Kidney epithelial cell (primary cell): ENCODE measurements at places on chromosomes 7 and 10. TPM values are rescaled to one million over a fixed set of nuclear protein-coding genes. Genes with fewer than 3 reads are reported as not detected.

GRCh38 chr7:28298870-28299518 is 113.3 kb upstream of the CREB5 start:
- DNase-seq = no peak

DNA sequence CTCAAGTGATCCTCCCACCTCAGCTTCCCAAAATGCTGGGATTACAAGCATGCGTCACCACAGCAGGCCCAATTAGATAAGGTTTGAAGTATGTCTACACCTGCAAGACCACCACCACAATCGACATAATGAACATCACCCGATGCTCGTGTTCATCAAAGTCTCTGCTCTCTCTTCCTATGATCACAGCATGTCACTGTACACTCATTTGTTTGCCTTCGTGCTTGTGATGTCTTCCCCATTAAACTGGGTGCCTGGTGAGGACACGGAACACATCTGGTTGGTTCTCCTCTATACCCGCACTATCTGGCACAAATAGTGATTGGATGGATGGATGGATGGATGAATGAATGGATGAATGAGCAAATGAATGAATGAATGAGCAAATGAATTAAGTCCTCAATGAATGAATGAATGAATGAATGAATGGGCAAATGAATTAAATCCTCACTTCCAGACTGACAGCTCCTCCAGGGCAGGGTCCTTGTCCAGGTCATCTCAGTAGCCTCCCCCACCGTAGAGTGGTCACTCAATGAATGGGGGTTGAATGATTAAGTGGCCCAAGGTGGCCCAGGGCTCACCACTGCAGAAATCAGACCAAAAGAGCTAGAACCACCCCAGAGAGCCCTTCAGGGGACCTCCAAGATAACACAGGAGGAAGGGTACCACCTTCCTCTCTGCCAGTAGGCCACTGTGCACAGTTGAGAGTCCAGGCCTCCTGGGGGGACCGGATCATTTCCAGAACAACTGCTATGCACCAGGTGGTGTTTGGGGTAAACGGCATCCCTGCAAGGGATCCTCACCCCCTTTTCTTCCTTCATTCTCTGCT is 101.9 kb upstream of the TNRC18 start:
- no peak for DNase-seq

GRCh38 chr7:94933256-94933990 is 26.0 kb downstream of the PPP1R9A start:
- no peak for DNase-seq

DNA sequence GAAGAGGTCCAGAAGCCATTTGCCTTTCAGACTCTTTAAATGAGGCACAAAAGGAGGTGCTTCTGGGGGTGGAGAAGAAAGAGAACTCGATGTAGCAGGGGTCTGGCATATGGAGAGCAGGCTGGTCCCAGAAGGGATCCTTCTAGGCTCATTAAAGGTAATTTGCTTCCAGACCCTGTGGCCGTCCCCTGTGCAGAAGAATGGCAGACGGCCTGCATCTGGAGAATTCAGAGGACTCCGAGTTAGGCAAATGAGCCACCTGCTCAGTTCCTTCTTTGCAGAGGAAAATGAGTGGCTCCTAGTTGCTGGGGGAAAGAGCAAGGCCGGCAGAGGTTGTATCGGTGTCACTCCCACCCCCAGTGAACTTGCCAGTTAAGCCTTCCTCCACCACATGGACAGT is 73.8 kb upstream of the FAM180A start:
- DNase-seq = no peak

DNA sequence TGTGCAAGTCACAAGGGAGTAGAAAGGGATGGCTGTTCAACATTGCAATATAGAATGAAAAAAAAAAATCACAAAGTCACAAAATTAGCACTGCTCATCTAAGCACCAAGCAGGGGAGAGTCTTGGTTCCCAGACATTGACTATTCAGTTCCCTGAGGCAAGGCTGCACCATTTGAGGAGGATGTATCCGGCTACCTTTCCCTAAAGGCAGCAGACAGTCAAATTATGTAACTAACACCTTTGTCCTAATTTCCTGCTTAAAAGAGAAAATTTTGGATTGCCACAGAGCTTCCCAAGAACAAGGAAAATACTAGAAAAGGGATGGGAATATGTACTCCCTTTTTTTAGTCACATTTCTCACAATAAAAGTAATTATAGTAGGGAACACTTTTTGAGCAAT is 148.1 kb downstream of the PCLO start:
- no peak for DNase-seq

GRCh38 chr7:17311952-17312351 is 13.5 kb downstream of the AHR start:
- DNase-seq = no peak

GRCh38 chr7:109963741-109964140 is 1127.2 kb upstream of the LRRN3 start:
- no peak for DNase-seq

DNA sequence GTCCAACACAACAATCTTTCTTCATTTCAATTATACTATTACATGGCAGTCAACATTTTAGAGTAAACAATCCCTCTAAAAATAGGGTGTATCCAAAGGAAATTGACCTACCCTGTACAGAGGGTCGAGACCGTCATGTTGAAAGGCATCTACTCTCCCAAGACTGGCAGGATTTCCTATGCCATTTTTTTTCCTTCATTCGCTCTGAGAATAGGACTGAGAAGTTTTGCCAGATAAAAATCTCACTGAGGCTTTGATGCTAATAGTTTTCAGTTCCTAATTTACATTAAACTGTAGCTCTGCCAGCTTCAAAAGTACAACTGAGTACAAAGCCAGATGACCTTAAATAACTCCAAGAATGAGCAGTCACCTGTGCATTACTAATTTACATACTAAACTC is 84.5 kb upstream of the SEMA3C start:
- no peak for DNase-seq

The PTPRN2 gene
- 2.4 TPM in 2 replicates for total RNA-seq

The TBX20 gene
- total RNA-seq = 0.27 and 1.0 TPM in 2 replicates

The GATA3 gene
- total RNA-seq = 7.2 and 10.9 TPM in 2 replicates

The LIPK gene
- total RNA-seq = not detected in 2 replicates

The TLX1 gene
- total RNA-seq = not detected in 2 replicates

The ARL3 gene
- total RNA-seq = 5.2 and 5.9 TPM in 2 replicates

The LOXL4 gene
- total RNA-seq = 5.7 and 6.1 TPM in 2 replicates
